Fibroblast of skin of right biceps (primary cell): ENCODE measurements at places on chromosomes 11 and 22.

DNA sequence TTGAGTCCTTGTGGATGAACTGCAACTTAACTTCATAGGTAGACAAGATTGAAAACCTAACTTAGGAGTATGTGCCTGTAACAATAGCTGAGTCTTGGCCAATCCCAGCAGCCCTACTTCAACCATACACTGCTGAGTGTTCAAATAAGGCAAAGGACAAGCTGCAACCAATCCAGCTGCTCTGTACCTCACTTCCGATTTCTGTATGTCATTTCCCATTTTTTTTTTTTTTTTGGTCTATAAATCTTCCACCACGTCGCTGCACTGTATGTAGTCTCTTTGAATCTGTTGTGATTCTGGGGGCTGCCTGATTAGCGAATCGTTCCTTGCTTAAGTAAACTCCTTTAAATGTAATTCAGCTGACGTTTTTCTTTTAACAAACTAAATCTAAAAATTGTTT is 35.4 kb upstream of the FLI1 start:
- DNase-seq, result peak; percentile 53

GRCh38 chr11:112114460-112114859 is 27.8 kb downstream of the SDHD start:
- DNase-seq, result no peak

DNA sequence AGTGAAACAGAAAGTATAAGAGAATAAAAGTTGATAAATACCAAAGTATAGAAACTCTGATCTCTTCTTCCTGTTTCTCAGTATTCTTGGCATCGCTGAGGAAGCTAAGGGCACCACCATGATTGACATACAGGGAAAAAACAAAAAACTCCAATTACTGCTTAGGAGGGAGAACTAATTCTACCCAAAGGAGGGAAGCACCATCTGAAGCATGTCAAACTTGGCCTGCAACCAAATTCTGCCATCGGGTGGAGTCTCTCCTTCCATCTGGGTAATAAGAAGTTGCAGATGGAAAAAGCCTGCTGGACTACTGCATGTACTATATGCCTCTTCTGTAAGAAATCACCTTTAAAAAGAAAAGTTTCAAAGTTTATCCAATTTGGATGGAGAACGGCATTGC is 30.5 kb upstream of the PPP2R1B start:
- no peak for DNase-seq

DNA sequence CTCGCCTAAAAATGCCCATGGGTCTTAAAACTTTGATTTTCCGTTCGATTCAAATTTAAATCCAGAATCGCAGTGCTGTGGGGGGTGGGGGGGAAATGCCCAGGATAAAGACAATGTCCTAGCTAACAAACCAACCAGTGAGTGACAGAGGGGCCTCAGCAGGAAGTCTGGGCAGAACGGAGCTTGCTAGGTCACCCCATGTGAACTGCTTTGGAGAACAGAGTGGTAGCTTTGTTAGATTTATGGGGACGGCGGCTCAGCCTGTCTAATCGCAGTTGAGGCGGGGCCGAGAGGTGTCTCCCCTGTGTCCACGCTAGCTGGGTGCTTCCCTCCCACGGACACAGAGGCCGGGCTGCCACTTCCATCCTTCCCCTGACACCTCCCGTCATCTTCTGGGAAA is 243.9 kb downstream of the CTTN start:
- DNase-seq, result no peak

GRCh38 chr22:42871146-42872050 is 14.3 kb upstream of the ARFGAP3 start:
- no peak for DNase-seq

DNA sequence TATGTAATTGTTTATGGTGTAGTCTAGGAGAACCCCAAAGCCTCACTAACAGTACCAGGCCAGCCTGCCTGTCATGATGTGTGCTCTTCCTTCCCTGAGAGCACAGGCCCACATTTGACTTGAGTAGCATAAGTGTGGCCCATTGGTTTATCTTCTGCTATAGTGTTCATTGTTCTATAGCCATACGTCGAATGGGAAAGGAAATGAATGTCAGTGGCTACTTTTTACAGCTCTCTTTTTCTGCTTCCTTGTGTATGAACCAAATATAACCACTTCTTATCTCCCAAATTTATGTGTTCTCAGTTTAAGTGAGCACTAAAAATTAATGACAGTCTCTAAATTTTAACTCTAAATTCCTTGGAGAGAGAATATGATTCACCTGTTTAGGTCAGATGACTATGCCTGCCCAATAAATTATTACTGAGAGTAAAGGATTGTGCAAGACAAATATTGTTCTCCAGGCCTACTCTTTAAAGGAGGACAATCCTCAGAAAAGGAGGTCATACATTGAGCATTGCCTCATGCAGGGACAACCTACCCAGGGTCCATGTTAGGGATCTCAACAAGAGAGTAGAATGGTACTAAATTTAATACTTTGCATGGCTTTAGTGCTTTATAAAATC is 222.9 kb upstream of the ARHGAP20 start:
- DNase-seq, result no peak

GRCh38 chr11:69926376-69927050 is 107.3 kb upstream of the FGF3 start:
- DNase-seq, result no peak

GRCh38 chr22:36141481-36141880 is 19.1 kb downstream of the APOL3 start:
- no peak for DNase-seq

DNA sequence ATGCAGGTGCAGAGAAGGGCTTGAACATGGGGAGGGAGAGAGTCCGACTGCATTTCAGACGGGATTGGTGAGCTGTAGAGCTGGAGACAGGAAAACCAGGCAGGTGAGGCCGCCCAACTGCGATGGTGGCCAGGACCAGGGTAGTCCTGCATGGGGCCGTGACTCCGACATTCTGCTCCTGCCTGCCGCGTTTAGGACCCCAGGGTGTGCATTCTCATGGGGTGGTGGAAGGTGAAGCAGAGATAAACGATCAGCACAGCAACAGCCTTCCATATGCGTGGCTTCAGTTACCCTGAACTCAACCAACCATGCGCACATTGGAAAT is 29.3 kb downstream of the SHANK2 start:
- no peak for DNase-seq

DNA sequence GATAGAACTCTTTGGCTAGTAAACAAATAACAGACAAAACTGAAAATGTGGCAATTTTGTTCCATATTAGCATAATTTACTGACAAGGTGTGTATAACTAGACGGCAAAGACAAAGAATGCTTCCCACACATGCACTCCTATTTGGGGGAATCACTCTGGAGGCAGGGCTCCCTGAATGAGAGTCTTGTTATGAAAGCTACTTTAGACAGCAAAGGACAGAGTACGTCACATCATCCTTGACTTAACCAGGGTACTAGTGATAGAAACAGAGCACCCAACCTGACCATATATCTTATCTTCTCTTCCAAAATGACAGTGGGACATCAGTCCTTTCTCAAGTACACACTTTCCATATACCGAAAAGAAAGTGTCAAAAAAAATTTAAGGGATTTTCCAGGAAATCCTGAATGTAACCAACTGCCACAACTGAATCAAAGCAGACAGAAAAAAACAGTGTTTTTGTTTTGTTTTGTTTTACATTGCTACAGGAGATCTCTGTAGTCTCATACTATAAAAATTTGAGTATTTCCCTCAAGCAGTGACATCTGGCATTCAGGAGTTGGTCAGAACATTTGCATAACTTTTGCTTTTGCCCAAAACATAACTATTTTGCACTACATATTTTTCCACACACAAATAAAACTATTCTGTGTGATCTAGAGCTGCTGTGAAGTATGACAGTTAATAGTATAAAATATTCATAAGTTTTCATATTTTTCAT is 98.9 kb downstream of the ARHGAP20 start:
- DNase-seq, result no peak

DNA sequence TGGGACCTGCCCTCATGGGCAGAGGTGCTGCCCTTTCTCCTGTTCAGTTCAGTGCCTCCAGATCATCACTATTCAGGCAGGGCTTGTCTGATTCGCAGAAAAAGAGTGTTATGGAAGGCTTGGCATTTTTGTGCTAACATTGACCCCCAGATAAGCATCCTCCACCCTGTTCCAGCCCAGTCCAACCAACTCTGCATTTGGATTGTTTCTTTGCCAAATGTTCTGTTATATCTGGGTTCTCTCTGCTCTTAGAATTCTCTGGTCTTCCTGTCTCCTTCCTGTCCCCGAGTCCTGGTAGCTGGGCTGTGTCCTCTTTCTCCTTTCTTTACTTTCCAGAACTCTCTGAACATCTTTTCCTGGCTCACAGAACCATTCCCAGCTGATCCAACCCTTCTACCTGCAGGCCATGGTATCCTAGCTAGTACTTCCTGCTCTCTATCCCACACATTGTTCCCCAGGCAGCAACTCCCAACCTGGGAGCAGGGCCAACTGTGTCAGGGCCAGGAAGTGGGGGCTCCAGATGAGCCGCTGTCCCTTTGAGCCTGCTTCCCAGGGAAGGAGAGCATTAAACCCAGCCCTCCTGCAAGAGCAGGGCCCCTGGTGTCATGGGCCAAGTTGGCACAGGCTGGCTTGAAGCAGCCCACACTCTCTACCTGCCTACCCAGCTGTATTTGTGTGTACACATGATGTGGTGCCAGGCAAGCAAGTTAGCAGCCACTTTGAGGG is 280.7 kb upstream of the CADM1 start:
- peak; percentile 37 for DNase-seq

DNA sequence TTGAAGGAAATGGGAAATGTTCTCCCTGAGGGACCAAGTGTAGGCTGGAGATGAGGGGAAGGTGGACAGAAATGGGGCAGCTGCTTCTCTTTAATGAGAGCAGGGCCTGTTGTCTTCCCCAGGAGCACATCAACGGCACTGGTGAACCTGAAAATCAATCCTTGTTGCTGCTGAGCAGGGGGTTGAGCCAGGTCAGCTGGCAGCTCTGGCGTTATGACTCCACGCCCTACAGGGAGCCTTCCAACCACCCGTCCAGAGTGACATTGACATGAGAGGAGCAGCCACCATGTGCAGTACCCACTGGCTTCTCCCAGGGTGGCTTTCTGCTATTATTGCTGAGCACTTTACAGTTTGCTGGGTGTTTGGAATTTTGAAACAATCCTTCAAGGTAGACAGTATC is 116.9 kb upstream of the LDLRAD3 start:
- no peak for DNase-seq

DNA sequence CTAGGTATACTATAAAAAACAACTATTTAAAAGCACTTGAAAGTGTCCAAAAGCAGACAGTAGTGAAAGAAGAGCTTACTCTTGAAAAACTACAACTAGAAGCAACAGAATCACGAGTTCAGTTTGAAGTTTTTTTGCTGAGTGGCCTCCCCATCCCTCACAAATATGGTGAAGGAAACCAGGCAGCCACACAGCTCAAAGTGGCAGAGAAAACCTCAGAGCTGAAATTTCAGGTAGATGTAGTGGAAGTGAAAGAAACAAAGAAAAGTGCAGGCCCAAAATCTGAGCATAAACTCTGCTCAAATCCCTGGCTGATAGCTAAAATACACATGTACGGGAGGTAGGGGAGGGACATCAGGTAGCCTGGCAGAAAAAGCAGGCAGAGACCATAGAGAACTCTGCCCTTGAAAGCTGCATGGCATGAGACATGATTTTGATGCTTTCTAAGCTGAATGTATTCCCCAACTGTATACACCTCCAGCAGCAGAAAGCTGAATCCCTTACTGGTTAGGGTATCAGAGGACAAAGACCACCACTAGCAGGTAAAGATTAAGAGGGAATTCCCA is 12.1 kb downstream of the BTBD10 start:
- no peak for DNase-seq

DNA sequence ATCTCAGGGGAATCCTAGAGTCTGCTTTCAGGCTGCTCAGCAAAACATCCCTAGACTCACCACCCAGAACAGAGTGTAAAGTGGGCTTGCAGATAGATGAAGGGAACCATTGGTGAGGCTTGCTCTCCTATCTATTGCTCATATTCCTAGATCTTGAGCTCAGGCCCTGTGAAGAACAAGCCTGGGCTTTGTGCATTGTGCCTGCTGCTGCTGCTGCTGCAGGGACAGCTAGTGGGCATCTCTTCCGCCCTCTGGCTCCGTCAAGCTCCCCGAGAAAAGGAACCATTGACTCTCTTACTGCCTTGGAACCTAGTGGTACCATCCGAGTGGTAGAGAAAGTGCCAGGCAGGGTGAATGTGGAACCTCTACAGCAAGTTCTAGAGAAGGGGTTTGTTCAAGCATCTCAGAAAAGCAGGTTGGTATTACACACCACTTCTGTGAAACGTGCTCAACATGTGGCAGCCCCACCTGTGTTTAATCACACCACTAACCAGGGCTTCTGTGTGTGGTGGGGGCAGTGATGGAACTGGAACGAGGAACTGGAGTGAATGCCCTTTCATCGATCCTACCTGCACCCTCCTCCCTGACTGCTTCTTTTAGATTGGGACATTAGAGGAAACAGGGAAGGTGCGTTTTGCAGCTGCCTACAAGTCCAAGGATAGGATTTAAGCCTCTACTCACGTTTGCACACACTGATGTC is 4.4 kb downstream of the BACE1-AS start:
- no peak for DNase-seq

DNA sequence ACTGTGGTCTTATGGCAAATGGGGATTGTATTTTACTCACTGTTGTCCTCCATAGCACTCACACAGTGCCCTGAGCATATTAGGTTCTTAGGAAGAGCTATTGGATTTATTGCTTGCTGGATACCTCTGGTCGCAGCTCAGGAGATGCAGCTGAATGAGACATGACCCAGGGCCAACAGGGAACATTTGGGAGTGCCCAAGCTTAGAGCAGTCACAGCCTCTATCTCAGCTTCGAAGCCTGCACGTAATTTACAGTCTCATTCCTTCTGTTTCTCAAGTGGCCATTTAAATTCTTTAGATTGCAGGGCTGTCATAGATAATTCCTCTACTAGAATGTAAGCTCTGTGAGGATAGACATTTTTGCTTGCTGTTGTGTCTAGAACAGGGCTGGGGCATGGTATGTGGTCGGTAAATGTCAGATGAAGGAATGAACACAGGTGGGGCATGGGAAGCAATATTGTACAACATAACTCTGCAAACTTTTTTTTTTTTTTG is 192.8 kb downstream of the GRIK4 start:
- no peak for DNase-seq

DNA sequence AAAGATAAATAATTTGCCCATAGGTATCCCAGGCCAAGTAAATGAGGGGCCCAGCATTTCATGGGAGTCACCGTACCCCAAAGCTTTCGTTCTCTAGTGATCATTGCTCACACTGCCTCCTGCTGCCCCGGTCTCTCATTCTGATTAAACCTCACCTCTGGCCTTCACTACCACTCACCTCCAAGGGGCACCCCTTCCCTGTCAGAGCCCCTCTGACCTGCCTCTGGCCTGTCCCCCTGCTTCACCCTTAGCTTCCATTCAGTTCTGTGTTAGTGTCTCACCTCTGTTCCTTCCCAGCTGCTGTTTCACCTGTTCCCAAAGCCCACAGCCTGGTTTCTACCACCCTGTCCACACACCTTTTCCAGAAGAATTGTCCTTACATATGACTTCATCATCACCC is 150.3 kb upstream of the E2F8 start:
- DNase-seq, result no peak

- DNase-seq, result peak; percentile 14
Measured at GRCh38 chr11:57205041-57205641, 23.4 kb downstream of the LRRC55 start.

- DNase-seq, result peak; percentile 50
Measured at GRCh38 chr11:13126430-13126829, 117.3 kb downstream of the RASSF10 start.
